ENCODE measurements at places on chromosomes 6 and 20.

DNA sequence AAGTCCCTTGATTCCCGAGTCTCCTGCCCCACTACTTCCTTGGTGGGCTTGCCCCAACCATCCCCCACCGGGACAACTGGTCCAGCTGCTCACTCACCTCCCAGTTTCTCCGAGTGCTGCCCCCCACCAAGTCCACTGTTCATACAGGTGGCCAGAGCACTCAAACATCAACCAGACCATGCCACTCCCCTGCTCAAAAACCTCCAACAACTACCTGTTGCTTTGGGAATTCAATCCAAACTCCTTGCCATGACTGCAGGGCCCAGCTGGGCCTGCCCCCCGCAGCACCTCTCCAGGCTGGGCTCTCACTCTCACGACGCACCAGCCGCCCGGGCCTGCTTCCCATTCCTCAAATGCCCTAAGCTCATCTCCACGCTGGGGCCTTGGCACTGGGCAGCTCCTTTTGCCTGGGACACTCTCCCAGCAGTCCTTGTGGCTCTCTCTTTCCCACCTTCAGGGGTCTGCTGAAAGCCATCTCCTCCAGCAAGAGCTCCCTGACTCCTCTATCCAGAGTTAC lies 97.5 kb downstream of the NFATC2 start:
- no peak for DNase-seq

DNA sequence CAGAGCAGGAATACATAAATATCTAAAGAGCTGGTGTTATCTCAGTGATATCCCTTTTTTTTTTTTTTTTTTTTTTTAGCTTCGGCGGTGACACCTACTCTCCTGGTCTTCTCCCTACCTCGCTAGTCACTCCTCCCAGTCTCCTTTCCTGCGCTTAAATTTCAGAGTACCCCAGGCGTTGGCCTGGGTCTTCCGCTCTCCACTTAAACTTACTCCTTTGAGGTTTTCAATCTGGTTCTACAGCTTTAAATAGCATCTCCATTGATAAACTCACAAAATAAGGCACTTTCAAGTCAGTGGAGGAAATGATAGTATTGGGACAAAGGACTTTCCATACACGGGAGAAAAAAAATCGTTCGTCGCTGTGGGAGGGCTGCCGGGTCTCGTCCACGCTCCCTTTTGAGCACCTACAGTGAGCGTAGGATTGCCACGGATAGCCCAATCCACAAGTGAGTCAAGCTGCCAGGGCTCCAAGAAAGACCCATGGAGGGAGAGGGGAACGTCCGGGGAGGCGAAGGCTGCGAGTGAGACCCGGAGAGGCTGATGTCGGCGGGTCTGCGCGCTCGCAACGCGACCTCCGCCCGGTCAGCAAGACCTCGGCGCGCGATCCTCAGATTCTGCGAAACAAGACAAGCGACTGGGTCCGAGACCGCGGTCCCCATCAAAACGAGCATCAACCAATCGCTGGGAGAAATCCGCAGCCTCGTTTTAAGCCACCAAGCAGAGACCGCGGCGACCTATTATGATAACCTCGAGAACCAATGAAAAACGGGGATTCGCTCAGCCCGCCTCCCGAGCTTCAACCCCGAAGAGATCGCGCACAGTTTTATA lies 672 bp upstream of the SRSF6 start:
- DNase-seq = peak; percentile 90

DNA sequence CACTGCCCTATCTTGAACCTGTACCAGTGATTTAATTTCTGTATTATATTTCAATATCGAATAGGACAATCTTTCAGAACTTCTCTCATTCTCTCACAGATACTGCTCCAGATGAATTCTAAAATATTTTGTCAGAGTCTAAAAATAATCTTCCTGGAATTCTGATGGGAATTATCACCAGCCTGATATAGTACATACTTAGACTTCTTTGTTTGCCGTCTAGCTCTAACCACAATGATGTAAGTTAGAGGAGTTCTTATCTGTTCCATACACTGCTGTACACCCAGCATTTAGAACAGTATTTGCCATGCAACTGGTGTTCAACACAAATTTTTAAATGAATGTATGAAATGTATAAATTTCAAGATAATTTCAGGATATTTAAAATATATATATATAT lies 1.3 kb upstream of the HUS1B start:
- DNase-seq = no peak

GRCh38 chr6:3405182-3405518 lies 51.7 kb downstream of the SLC22A23 start:
- no peak for DNase-seq

DNA sequence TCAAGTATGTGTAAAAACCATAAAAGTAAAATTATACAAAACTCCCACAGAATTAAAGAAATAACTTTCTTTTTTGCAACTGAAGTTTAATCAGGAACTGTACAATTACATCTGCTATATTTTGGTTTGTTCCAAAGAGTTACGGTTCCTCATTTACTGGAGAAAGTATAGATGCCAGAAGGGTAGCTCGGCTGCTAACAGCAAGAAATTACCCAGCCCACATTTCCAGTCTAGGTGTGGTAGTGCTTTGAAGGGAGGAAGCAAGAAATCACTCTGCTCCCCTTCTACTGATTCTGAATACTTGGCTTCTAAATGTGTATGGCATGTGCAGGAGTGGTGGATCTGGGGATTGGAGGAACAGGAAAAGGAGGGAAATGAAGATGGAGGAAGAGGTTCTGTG lies 441.3 kb downstream of the CDC5L start:
- peak; percentile 51 for DNase-seq

- DNase-seq = no peak
Observed at GRCh38 chr6:4512051-4512471, 264.1 kb upstream of the CDYL start.

DNA sequence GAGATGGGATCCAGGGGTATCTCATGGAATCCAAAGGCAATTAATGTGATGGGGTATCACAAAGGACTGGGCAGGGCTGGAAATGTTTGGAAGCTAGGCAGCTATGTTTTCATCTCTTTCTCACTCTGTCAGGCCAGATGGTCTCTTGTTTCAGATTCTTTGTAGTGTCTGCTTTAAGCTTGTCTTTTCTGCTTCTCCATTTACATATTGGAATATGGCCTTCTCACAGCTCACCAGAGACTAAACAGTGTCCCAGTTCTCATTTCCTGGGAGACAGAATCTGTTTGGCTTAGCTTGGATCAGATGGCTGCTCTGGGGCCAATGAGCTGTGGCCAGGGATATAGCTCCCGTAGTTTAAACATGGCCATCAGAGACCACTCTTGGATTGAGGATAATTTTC lies 78.9 kb downstream of the SLC35F1 start:
- no peak for DNase-seq

DNA sequence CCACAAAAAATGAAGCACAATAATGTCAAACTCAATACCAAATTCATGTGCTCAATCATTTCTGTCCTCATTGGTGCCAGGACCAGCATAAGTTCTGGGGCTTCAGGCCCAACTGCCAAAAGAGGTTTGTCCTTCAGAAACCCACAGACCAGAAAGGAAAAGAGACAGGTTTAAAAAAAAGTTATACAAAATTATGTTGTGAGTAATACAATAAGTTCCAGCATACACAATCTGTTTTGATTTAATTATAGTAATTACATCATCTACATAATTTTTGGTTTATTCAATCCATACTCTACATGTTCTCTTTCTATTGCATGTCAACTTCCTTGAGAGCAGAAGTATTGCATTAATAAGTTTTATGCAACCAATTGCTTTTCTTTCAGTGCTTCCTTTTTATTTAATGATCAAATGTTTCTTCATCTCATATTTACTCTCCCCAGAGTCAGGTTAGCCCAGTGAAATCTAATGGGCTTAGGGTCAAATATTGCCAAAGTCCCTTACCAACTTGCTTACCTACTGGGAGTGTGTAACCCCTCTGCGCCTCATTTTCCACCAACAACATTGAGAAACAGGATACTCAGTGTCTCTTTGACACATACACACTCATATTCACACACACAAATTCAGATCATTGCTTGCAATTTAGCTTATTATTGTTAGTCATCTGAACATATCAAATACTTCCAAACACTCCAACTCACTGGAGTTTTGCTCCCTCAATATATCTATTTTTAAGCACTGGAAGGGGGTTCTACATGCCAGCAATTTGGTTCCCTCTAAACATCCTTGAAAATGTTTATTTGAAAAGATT lies 424.4 kb upstream of the MARCKS start:
- no peak for DNase-seq

GRCh38 chr20:1776681-1777475 lies 118.3 kb upstream of the SIRPA start:
- peak; percentile 95 for DNase-seq

GRCh38 chr20:61765081-61765870 lies 300.4 kb downstream of the TAF4 start:
- DNase-seq = no peak

- no peak for DNase-seq
Observed at GRCh38 chr6:154984146-154984545, 11.0 kb upstream of the TIAM2 start.

DNA sequence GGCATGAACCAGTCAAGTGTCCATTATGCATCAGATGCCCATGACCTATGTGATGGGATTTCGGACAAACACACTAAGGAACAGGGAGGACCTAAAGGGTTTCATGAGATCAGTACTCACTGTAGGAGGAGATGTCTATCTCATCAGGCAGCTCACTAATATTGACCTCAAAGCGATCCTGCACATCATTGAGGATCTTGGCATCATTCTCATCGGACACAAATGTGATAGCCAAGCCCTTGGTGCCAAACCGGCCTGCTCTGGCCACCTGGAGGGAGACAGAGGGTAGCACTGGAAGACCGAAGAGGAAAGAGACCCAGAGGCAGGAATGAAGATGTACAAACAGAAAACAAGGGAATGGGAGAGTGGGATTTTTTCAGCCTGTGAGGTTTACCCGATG lies 1.9 kb downstream of the MCCD1 start:
- no peak for DNase-seq

DNA sequence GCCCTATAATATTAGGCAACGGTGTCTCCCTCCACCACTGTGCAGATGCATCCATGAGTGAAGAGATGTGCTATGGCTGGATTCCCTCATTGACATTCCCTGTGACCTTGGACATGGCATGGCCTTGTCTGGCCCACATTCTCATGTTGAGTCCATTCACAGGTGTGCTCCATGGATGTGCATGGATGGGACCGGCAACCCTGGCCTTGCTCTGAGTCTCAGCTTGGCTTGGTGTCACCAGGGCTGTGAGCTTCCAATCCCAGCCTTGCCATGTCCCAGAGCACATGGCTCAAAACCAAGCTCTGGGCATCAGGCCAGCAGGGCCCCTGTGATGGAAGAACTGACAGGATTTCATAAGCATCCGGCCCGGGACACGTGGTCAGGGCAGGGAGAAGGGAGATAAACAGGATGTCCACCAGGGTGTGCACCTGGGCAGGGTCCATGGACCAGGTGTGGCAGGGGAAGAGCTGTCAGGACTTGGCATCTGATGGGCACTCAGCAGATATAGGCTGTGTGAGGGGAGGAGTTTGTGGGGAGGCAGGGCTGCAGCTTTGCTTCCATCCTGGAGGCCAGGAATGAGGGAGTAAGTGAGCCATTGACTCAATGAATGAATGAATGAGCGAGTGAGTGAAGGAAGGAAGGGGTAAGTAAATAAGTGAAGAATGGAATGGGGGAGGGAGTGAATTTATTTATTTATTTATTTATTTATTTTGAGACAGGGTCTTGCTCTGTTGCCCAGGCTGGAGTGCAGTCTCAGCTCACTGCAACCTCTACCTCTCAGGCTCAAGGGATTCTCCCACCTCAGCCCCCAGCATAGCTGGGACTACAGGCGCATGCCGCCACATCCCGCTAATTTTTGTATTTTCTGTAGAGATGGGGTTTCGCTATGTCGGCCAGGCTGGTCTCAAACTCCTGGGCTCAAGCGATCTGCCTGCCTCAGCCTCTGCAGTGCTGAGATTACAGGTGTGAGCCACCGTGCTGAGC lies 15.7 kb downstream of the NRSN2 start:
- DNase-seq = peak; percentile 95

DNA sequence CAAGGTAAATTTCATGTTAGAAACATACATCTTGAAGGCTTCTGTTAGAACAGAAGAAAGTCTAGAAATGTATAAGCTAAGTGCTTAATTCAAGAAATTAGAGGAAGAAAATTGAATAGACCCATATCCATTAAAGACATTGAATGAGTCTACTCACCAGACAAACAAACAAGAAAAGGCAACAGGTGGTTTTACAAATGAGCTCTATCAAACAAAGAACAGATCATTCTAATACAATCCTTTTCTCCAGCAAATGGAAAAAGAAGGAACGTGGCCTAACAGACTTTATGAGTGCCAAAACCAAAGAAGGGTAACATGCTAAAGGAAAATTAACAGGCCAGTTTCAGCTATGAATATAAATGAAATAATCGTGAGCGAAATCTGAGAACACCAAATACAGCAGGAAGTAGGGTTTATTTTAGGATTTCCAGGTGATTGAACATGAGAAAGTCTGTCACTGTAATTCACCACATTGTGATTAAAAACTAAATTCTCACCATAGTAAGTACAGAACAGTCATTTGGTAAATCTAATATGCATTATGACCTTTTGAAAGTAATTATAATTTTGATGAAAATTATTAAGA lies 22.6 kb downstream of the MTHFD1L start:
- no peak for DNase-seq

- no peak for DNase-seq
Observed at GRCh38 chr6:18335948-18336347, 51.2 kb upstream of the RNF144B start.

- DNase-seq = no peak
Observed at GRCh38 chr6:49004801-49005200, 458.3 kb downstream of the MMUT start.

DNA sequence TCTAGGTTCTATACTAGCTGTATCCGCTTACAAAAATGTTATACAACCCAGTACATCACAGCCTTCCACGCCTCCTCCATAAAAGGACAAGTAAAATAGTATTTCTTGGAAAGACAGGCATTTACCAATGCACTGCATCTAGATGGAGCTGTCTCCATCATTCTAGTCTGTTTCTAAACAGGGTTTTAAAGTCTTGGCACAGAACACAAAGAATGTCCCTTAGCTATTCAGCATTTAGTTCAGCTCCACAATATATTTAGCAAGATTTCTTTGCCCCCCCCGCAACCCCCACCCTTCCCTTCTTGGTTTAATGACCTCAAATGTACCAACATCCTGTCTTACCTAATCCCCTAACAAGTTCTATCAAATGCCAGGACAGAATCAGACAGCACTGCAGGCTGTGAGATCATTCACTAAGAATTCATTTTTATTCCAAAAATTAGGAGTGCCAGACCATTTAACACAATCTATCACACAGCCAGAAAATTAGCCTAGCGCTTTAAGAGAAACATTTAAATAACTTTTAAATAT lies 198.6 kb downstream of the BACH2 start:
- DNase-seq = peak; percentile 24

GRCh38 chr6:16511040-16511660 lies 250.1 kb downstream of the ATXN1 start:
- peak; percentile 73 for DNase-seq

All from suppressor macrophage (primary cell).